ENCODE measurements at places on chromosomes 2 and 18. TPM values are rescaled to one million over a fixed set of nuclear protein-coding genes. Genes with fewer than 3 reads are reported as not detected.

The CCDC148 gene
- total RNA-seq, result not detected

The CKAP2L gene
- total RNA-seq, result 1.2 TPM

The CHRNG gene
- not detected for total RNA-seq

The TMEM247 gene
- total RNA-seq, result not detected

The PTH2R gene
- 0.65 TPM for total RNA-seq

The GAREM2 gene
- 7.2 TPM for total RNA-seq

The IMMT gene
- 59.0 TPM for total RNA-seq

The CRYGD gene
- not detected for total RNA-seq

The MYOM1 gene
- total RNA-seq, result 3.0 TPM

The RESP18 gene
- total RNA-seq, result not detected

The TFCP2L1 gene
- total RNA-seq, result 0.72 TPM

DNA sequence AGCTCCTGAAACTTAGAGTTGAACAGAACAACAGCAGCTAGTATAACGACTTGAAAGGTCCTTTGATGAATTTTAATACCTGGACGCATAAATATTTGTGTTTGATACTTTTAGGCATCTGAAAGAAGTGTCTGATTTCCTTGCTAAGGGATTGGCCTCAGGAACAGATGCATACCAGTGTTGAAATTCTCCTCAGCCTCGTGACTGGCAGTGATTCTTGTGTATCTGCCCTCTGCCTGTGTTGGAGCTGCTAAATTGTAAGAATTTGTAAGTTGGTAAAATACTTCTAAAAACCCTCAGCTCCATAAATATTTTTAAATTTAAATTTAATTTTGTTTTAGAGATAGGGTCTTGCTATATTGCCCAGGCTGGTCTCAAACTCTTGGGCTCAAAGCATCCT, 22.4 kb upstream of the SCYGR1 start:
- DNase-seq, result no peak

DNA sequence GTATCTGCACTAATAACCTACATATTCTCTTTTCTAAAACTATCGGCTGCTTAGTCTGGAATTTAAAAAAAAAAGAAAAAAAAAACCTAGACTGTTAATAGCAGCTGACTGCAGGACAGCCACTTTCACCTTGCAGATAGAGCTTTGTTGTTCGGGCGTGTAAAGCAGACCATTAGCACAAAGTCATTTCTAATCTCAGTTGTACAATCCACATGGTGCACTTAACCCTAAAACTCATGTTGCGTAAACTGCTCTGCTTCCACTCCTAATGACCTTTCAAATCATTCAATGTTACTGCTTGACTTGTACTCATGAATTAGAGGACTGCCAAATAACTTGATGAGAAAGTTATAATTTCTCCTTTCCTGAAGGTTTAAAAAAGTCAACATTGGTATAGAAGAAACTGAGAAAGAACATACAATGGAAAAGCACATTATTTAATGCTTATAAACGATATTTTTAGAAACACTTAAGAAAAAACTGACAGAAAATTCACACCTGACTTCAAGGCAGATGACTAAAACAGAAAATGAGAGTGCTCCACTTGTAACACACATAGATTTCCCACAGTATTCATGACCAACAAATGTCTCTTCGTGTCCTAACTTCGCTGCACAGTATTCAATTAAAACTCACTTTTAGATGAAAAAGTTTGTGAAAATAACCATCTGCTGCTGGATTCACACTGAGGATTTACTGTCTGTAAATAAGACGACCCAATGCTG, 2.6 kb downstream of the CDH2 start:
- no peak for DNase-seq

DNA sequence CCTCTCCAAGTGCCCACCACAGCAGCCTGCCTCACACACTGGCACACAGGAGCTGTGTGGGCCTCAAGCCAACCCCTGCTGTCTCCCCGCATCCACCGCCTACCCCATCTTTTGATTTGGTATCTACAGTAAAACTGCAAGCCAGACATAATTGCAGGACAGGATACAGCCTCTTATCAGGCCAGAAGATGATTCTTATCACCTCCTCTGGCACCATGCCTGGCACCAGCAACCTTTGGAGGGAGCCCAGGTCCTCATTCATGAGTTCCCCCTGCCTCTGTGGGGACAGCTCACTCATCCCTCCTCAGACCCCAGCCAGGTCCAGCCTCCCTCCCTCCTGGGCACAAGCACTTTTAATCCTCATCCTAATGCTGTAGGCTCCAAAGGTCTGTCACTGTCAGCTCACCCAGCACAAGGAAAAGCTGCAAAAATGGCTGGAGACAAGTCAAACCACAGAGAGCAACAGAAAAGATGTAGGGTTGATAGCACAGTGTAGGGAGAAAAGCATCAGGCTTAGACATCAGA, 9.7 kb downstream of the RAB11FIP5 start:
- no peak for DNase-seq

- no peak for DNase-seq
Measured at GRCh38 chr2:129911363-129912065, 68.0 kb upstream of the RAB6C start.

GRCh38 chr2:37637985-37638384, 33.5 kb downstream of the CDC42EP3 start:
- DNase-seq, result no peak

- no peak for DNase-seq
Measured at GRCh38 chr2:26623541-26624495, 17.3 kb downstream of the CIB4 start.

GRCh38 chr2:166516712-166517303, 22.8 kb upstream of the SCN7A start:
- DNase-seq, result peak; percentile 2

GRCh38 chr2:73825408-73825807, 3.4 kb upstream of the STAMBP start:
- no peak for DNase-seq

DNA sequence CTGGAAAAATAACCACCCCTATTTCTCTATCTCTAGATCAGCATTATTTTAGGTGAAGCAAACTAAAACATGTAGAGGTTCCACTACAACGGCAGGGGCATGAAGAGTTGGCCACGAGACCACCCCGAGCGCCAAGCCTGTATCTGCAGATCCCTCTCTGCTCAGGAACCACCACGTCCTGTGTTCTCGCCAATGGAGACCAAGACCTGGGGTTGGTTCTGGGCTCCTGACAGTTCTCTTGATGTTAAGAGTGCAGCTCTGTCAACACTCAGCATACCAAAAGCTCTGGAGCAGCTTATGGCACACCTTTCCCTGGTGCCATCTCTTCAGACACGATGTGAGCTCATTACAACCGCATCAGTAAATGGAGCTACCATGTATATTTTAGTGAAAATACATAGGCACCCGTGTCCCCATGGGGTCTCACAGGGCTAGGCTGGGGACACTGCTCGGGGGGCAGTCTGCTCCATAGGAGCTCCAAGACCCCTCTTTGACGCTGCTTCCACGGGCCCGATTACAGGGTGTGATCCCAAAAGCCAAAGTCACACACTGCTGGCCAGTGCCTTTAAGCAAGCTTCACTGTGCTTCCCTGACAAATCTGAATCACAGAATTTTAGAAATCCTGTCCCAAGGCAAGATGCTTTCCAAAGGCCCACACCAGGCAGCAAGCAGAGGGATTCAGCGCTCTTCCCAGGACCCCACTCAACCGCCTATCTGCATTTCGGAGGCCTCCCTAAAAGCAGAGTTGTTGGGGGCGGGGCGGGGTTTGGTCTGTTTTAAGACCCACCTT, 72.2 kb downstream of the EMILIN2 start:
- no peak for DNase-seq

- peak; percentile 40 for DNase-seq
Measured at GRCh38 chr2:181309586-181309985, 147.6 kb upstream of the ITGA4 start.

GRCh38 chr2:88967844-88968243, 276.4 kb downstream of the RPIA start:
- no peak for DNase-seq

DNA sequence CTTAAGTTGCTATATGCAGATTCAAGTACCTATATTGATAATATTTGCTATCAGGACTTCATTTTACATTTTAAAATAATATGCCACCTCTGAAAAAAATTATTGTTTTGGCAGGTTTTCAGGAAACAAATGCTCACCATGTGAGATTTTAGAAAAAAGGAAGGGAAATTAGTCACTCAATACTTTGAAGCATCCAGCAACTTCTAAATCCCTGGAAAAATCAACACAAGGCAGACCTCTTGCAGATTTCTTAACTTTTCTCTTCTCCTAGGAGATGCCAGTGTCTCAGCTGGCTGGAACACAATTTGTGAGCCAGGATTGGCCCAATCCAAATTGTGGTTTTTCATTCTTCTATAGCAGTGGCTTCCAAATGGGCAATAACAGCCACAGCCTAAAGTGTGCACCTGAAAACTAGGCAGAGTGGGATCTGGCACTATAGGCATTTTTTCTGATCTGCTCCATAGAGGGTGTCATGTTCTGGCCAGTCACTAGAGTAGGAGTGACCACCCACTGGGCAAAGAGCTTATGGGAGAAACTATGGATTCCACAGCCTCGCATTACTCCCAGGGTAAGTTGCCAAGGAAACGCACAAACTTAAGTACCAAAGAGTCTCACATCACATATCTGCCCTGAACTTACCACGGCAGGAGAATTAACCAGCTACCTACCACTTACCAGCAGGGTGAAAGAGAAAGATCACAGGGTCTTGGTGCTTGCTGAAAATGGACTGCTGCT, 28.1 kb upstream of the THOC1 start:
- DNase-seq, result no peak

- no peak for DNase-seq
Measured at GRCh38 chr2:80028584-80028983, 276.0 kb downstream of the LRRTM1 start.

DNA sequence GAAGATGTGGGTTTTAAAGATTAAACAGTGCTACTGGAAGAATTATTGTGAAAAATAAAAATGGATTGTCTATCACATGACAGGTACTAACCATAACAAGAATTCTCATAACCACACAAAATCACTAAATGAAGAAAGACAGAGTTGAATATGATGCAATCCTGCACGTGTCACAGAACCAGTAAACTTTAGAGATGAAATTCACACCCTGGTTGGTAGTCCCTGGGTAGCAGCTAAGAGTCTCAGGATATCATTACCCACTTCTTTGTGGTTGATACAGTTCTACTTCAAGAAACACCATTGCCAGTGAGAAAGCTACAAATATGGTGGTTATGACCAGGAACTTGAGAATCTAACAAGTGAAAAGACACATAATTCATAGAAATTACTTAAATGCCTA, 450.2 kb downstream of the ERBB4 start:
- no peak for DNase-seq

DNA sequence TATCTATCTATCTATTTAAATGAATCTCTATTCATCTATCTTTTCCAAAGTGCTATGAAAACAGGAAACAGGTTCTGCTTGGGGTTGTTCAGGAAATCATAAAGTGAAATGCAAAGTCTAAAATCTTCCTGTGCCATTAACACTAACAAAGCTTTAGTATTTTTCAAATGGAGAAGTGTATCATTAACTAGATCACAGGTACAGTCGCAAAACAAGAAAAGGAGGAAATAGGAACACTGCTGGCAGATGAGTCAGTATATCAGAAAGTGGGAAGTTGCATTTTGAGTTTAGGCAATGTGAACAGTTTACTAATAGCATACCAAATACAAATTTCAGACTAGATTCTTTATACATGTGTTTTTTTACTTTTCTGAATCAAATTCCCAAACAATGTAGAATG, 888.5 kb upstream of the FSHR start:
- no peak for DNase-seq

- DNase-seq, result no peak
Measured at GRCh38 chr2:63121055-63121834, 70.6 kb downstream of the OTX1 start.

DNA sequence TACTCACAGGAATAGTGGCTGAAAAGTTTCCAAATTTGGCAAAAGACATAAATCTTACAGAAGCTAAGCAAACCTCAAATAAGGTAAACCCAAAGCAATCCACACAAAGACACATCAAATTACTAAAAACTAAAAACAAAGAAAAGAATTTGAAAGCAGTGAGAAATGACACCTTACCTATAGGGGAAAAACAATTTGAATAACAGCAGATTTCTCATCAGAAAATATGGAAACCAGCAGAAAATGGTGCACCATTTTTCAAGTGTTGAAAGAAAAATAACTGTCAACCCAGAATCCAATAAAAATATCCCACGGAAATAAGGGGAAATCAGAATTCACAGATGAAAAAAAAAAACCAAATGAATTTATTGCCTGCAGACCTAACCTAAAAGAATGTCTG, 138.6 kb downstream of the PIGN start:
- no peak for DNase-seq

GRCh38 chr2:135651717-135652116, 89.9 kb upstream of the UBXN4 start:
- DNase-seq, result no peak

- DNase-seq, result no peak
Measured at GRCh38 chr18:62942578-62942977, 227.2 kb downstream of the PHLPP1 start.

DNA sequence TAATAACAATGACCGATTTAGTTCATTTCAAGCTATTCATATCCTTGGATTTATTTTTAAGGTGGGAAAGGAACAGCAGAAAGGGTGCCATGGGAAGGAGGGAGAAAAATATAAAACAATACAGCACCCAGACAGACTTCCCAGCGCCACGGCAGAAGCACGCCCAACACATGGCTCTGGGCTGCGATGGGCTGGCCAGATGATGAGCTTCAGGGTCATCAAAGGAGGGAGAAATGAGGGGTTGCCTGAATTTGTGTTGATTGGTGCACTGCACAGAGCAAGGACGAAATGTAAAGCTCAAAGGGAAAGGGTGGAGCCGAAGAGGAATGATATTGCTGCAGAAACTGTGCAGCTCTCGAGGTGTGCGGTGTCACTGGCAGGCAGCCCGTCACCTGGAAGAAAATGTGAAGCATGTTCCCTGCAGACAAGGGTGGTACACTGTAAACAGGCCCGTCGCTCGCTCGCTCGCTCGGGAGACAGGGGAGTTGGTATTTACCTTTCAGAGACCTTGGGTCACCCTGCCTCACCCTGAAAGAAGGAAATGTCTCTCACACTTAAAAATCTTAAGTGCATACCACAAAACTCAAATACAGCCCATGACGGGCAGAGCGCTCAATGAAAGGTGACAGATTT, 195.5 kb upstream of the CTAGE1 start:
- no peak for DNase-seq

GRCh38 chr2:128198656-128199055, 107.7 kb downstream of the UGGT1 start:
- no peak for DNase-seq

- DNase-seq, result no peak
Measured at GRCh38 chr2:60741576-60741975, 14.5 kb upstream of the PAPOLG start.

DNA sequence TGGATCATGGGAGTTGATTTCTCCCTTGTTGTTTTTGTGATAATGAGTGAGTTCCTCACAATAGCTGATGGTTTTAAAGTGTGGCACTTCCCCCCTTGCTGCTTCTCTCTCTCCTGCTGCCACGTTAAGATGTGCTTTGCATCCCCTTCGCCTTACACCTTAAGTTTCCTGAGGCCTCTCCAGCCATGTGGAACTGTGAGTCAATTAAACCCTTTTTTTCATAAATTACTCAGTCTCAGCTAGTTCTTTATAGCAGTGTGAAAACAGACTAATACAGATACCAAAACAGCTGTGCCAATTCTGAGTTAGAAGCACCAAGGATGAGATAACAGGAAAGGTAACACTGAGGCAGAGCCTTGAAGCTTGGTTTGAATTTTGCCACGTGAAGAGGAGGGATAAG, 44.7 kb downstream of the ITSN2 start:
- no peak for DNase-seq
